DMS153 (cell line): ENCODE measurements at places on chromosomes 1 and 21.

DNA sequence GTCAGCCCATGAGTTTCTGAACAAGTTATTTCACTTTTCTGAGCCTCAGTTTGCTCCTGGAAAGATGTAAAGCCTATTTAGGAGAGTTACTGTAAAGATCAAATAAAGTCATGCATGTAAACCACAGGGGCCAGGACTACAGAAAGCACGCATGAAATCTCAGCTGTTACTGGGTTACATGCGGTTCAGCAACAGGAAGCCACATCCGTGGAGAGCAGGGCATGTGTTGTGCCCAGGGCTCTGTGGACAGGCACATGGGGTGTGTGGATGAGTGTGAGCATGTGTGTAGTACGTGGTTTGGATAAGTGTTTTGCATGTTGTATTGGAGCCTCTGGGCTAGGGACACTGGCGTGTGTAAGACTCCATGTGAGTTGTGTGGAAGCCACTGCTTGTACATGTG is 2.2 kb upstream of the EPHA2 start:
- no peak for DNase-seq

DNA sequence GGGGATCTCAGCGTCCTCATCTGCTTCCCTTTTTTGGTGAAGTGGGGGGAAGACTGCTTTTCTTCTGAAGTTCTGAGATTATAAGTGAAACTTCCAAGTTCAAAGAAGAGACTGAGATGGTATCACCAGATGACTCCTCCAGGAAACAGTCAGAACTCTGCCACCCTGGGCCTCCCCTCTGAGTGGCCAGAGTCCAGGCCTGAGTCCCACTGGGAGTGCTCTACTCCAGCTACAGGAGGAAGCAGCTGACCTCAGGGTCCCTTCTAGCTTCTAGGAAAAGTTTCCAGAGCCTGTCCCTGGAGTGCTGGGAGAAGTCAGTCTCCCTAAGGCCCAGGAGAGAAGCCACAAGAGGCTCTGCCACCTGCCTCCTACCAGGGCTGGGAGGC is 104.7 kb downstream of the CASZ1 start:
- DNase-seq = no peak

DNA sequence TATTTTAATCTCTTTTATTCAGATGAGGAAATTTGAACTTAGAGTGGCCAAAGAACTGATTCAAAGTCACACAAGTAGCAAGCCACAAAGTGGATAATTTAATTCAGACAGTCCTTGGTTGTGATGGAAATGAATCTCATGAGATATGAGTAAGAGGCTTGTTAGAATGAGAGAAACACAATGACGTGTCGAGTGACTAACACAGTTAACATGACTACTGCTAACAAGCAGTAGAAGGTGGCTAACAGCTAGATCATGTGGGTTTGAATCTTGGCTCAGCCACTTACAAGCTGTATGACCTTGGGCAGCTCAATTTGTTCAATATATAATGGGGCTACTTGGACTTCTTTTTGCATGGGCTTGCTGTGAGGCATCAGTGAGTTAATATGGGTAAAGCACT is 104.5 kb upstream of the LMO4 start:
- no peak for DNase-seq

GRCh38 chr1:147598621-147599361 is 57.5 kb downstream of the BCL9 start:
- DNase-seq = no peak

DNA sequence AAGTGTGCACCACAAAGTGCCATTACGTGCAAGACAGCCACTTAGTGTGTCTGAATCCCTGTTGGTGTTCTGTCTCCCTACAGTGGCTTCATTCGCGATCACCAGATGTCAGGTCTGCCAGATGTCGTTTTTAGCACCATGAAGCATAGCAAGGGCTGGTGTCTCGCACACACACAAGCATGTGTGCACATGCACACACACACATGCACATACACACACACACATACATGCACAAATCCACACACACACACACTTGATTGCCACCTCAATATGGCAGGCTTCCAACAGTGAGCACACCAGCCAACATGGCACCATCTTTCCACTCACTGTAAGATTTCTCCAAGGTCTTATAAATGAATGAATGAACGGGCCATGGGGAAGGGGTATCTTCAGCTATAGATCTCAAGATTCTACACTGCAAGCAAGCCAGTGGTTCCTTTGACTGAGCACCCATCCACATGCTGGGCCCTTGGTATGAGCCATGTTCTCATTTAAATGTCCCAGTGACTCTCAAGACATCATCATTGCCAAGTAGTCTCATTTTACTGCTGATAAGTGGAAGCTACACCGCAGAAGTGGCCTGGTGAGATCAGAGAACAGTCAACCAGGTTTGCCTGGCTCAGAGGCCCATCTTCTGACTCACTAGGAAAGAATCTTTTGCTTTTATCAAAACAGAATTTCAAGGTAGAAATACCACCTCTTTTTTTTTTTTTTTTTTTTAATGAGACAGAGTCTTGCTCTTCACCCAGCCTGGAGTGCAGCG is 84.9 kb downstream of the SIM2 start:
- DNase-seq = no peak

DNA sequence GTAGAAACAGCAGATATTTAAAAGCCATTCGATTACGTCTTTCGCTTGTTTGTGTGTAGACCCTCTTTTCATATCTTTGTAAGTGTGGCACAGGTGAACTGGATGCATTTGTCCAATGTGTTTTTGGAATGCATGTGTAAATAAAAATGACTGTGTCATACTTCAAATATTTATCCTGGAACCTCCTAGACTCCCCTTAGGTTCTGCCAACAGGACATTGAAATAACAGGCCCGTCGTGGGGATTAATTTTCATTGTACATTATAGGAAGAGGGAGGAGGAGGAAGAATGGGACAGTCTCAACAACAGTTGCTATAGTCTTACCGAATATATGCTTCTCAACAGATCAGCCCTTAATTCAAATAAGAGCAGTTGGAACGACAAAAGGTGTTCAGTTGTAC is 95.8 kb downstream of the PRKAB2 start:
- no peak for DNase-seq

DNA sequence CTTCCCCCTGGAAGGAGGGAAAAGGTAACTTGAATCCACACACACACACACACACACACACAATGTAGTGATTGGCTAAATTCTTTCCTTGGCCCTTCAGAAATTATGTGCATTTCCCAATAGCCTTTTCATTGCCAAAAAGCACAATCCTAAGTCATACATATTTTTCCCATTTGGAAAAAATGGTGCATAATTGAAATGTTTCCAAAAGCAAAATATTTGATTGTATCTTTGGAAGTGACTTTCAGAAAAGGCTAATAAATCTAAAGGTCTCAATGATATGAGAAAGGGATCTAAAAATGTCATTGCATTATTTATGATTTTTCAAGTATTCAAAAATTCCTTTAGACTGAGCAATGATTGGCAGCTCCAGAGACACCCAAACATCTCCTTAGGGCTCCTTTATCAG is 43.5 kb upstream of the NEK7 start:
- no peak for DNase-seq

DNA sequence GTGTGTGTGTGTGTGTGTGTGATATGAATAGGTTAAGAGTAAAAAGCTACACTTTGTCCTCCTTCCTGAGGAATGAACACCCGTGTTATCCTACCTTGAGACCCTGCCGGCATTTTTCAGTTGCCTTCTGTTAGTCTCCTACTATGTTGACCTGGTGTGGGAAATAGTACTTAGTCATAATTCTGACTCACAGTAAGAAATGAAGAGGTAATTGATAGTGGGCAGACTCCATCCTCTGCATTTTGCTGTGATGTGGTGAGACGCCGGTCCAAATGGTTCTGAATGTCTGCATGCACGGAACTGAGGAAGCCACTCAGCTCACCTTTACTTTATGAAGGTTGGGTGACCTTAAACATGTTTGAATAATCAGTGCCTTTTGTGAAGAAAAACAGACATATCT is 12.6 kb downstream of the CD101 start:
- no peak for DNase-seq

DNA sequence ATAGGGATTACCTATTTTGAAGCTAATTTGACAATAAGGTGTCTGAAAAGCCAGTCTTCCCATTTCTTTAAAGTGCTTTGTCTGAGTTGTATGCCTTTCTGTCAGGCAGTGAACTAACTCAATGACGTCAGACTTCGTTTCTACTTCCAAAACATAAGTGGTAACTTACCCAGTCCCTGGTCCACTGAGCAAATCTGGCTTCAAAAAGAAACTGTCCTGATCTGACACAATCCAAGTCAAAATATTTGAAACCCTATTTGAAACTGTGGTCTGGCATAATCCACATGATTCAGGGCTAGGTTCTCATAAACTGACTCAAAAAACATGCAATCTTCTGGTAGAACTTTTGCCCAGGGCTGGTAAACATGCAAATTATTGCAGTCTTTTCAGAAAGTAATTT is 34.0 kb downstream of the DIRAS3 start:
- DNase-seq = no peak

- DNase-seq = no peak
Observed at GRCh38 chr1:156721535-156721934, 6.7 kb upstream of the METTL25B start.

- DNase-seq = no peak
Observed at GRCh38 chr1:41894101-41894807, 24.5 kb downstream of the HIVEP3 start.

DNA sequence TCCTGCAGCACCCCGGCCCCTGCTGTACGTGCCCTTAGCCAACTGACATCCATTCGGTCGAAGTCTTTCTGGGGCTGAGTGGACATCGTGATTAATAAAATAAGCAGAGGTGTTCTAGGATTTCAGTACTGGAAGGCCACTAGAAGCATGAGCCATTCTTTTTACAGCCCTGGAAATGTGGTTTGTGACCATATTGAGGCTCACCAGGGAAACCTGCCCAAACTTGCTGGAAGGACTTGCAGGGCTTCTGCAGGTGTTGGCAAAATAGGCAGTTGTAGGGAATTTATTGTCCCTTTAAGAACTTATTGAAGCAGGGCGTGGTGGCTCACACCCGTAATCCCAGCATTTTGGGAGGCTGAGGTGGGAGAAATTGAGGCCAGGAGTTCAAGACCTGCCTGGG is 80.8 kb downstream of the DOP1B start:
- no peak for DNase-seq

DNA sequence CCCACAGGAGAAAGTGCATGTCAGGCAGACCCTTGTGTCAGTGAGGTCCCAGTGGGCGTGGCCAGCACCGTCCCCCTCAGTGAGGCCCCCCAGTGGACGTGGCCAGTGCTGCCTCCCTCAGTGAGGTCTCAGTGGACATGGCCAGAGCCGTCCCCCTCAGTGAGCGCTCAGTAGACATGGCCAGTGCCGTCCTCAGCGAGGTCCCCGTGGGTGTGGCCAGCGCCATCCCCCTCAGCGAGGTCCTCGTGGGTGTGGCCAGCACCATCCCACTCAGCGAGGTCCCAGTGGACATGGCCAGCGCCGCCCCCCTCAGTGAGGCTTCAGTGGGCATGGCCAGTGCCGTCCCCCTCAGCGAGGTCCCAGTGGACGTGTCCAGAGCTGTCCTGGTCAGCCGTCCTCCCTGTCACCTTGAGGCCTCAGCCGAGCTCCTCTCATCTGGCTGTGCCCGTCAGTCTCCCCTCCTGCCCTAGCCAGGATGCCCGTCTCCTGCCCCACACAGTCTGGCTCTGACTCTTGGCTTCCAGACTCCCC is 35.5 kb downstream of the PDE9A start:
- no peak for DNase-seq

- DNase-seq = peak; percentile 12
Observed at GRCh38 chr21:45154511-45155508, 80.4 kb downstream of the ADARB1 start.

- no peak for DNase-seq
Observed at GRCh38 chr1:76998582-76999223, 131.4 kb downstream of the ST6GALNAC5 start.

DNA sequence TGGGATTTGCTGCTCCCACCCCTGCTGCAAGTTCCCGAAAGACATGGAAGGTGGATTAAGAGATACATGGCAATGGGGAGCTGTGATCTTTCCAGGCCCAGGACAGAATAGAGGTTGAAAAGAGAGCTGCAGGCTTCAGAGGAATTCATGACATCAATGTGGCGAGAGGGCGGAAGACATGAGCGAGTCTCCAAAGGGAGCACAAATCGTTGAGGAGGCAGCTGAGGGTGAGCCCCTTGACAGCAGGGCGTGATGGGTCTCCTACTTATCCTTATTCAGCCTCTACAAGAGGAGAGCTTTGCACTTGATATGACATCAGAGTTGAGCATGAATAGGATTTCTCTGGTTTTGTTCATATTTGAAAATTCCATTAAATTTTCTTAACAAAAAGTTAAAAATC is 45.5 kb upstream of the TACSTD2 start:
- no peak for DNase-seq

DNA sequence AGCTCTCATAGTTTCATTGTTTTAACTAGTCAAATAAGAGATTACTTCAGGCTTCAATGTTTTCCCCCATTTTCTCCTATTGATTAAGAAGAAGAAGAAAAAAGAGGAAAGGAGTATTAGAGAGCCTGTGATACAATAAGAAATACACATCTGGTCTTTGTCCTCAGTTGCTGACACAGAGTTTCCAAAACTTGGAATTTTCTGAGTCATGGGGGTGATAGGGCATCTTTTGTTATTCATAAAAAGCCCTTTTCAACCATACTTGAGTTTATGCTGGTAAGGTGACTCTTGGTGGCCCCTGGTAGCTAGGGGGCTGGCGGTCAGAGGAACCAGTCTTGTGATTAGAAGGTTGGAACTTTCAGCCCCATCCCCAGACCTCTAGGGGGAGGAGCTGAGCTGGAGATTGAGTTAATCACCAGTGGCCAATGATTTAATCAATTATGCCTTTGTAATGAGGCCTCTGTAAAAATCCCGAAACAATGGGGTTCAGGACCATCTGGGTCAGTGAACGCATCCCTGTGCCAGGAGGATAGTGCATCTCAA is 28.9 kb upstream of the KLF18 start:
- DNase-seq = no peak

- DNase-seq = no peak
Observed at GRCh38 chr1:34846265-34846664, 13.3 kb downstream of the SMIM12 start.

DNA sequence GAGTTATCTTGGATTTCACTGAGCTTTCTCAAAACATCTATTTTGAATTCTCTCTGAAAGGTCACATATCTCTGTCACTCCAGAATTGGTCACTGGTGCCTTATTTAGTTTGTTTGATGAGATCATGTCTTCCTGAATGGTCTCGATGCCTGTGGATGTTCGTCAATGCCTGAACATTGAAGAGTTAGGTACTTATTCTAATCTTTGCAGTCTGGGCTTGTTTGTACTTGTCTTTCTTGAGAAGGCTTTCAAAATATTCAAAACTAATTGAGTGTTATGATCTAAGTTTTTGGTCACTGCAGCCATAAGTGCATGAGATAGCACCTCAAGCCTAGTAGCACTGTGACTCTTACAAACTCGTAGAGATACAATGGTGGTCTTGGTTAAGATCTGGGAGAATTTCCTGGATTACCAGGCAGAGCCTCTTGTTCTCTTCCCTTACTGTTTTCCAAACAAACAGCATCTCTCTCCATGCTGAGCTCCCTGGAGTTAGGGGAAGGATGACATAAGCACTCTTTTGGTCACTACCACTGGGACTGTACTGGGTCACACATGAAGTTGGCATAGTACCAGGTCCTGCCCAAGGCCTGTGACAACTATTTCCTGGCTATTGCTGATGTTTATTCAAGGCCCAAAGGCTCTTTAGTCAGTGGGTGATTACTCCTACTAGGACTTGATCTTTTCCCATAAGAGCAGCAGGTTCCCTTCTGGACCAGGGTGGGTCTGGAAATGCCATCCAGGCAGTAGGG is 25.6 kb downstream of the SLC22A15 start:
- no peak for DNase-seq
